Forelimb muscle (tissue), 1 donor: ENCODE measurements at places on chromosomes 4 and X. TPM values are rescaled to one million over a fixed set of nuclear protein-coding genes. Genes with fewer than 3 reads are reported as not detected.

GRCh38 chr4:74152836-74153235 lies 5.1 kb upstream of the MTHFD2L start:
- no peak for DNase-seq

DNA sequence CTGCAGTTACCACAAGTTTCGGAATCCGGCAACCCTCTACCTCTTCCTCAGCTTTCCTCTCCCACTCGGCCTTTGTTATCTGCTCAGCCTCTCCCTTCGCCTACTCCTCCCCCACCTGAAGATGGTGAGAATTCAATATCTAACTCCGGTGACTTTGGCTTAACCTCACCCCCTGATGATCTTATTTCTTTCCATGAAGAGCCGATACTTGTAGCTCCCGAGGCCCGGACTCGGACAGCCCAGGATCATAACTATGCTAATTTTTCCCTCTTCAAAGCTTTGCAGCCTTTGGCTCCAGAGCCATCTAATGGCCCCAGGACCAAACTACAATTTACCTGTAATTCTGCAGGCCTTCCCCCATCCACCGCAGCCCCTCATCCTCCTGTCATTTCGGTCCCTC lies 32.0 kb upstream of the MGST2 start:
- no peak for DNase-seq

DNA sequence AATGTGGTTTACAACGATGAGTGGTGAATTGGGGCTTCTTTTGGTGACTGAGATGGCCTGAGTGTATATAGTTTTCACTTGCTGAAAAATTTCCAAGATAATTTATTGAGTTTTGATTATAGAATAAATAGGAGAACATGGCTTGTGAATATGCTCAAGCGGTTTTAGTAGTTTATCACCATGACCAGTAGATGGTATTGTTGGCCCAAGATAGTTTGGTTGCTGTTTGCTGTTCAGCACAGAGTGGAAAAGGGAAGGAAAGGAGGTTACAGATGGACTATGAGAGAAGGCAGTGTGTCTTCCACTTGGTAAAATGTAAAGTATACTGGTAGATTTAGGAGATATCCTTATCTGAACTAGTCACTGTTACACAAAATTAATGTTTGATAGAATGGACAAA lies 55.8 kb upstream of the POU4F2 start:
- DNase-seq: no peak

DNA sequence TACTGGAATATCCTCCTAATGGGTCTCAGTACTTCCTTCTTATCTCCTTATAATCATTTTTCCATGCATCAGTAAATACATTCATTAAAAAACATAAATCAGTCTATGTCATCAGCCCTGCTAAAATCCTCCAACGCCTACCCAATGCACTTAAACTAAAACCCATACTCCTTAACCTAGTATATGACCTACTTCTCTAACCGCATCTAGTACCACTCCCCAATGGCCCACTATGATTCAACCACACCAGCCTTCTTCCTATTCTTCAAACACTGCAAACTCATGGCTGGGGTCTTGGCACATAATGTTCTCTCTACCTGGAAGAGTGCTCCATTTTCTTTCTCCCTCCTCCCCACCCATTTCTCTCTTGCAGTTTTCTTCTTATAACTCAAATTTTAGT lies 18.7 kb downstream of the TEC start:
- no peak for DNase-seq

GRCh38 chr4:110196871-110197528 lies 1.4 kb downstream of the ELOVL6 start:
- DNase-seq: no peak

The PITX2 gene
- 43.4 TPM for polyA plus RNA-seq

DNA sequence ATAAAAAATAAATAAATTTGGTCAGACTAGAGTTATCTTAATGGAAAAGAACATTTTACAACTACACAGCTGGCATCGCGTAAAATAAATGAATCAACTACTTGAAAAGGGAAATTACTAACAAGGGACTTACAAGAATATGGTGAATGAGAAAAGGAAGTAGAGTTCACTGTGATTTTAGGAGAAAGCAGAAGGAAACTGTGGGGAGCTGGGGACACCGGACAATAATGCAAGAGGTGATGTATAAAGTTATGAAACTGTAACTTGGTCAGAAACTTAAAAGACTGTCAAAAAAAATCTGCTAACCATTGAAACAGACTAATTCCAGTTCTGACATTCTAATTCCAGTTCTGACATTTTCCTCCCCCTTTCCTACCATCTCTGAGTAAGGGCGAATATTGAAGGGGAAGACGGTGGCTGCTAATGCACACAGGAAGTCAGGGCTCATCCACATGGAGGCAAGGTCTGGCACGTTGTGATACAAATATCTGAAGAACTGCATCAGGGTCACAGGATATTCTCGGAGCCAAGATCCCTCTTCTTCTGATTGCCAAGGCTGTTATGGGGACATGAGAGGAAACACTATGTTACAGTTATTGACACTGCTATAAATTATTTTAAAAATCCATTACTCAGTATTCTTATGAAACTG lies 170.5 kb downstream of the CDS1 start:
- no peak for DNase-seq

The EGFL6 gene
- polyA plus RNA-seq: 72.1 TPM

- no peak for DNase-seq
Observed at GRCh38 chr4:53479736-53480525, 102.5 kb downstream of the FIP1L1 start.

DNA sequence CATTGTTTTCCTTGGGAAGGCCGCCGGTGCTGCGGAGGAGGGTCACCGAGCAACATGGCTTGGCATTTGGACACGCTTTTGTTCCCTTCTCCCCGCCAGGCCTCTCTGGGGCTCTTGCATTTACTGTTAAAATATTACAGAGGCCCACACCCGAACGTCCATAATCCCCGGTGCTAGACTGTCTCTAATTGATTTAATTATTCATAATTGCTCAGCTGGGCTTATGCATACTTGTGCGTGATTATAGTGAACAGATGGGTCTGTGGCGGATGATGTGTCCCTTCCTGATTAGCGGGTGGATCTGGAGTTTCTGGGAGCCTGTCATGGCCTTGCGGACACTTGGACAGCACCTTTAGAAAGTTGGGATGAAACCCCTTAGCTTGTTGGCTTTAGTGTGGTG lies 100.2 kb upstream of the MSX1 start:
- DNase-seq: no peak

GRCh38 chr4:30904215-30904555 lies 184.0 kb downstream of the PCDH7 start:
- DNase-seq: no peak

- DNase-seq: peak; percentile 38
Observed at GRCh38 chrX:148871422-148872160, 371.2 kb downstream of the AFF2 start.

DNA sequence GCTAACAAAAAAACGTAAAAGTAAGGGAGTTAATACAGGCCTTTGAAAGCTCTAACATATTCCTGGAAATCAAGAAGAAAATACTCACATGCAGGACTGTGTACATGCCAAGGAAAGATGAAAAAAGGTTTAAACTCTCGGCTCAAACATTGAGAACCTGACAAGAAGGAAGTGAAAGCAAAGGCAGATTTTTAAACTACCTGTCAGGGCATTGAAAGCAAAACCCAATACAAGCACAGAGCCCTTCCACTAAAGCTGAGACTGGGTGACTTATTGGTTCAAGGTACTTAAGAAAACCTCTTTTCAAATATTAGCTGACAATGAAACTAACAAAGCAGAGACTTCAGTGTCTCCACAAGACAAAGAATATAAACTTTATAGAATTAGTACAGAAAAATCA lies 313.0 kb upstream of the GRID2 start:
- no peak for DNase-seq

The MAGEB5 gene
- polyA plus RNA-seq: not detected

GRCh38 chr4:98639108-98639507 lies 19.3 kb downstream of the TSPAN5 start:
- no peak for DNase-seq

DNA sequence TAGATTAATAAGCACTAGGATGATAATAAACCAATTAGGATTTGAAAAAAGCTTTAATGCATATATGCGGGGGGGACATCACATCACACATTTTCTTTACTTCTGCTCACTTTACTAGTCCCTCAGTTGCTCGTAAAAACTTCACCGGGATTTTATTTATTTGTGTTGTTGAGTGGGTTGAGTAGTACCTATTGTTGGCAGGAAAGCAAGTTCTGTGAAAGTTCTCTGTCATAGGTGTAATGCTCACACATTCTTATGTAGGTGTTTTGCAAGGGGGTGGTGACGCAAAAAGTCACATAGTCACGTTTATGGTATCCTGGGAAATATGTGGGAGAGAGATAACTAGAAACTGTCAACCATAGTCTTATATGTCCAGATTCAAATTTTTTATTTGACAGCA lies 65.3 kb downstream of the PDLIM5 start:
- DNase-seq: no peak

- DNase-seq: no peak
Observed at GRCh38 chr4:163404580-163404979, 60.9 kb downstream of the NPY5R start.

The EXOC1L gene
- not detected for polyA plus RNA-seq

The MND1 gene
- 3.5 TPM for polyA plus RNA-seq

- peak; percentile 91 for DNase-seq
Observed at GRCh38 chr4:76984788-76985211, 35.2 kb downstream of the SEPTIN11 start.

GRCh38 chr4:182325397-182325796 lies 82.2 kb downstream of the TENM3 start:
- no peak for DNase-seq

The FAM47E gene
- polyA plus RNA-seq: 1.5 TPM

GRCh38 chrX:125089761-125090445 lies 229.8 kb upstream of the TEX13C start:
- no peak for DNase-seq

The MAOA gene
- polyA plus RNA-seq: 0.52 TPM

The PRPS1 gene
- 23.3 TPM for polyA plus RNA-seq

- DNase-seq: no peak
Observed at GRCh38 chrX:49162620-49163019, at the start of gene MAGIX. Gene MAGIX (plus strand): TSS chrX:49162758. CDS start chrX:49162890, 132 bp downstream.

- DNase-seq: no peak
Observed at GRCh38 chr4:10417740-10418139, 39.5 kb downstream of the ZNF518B start.
